ENCODE measurements at places on chromosomes 1 and 21.

- DNase-seq = no peak
Measured at GRCh38 chr1:218431476-218431875, 86.3 kb downstream of the TGFB2 start.

GRCh38 chr1:88799491-88799890 is 91.9 kb downstream of the GTF2B start:
- DNase-seq = no peak

DNA sequence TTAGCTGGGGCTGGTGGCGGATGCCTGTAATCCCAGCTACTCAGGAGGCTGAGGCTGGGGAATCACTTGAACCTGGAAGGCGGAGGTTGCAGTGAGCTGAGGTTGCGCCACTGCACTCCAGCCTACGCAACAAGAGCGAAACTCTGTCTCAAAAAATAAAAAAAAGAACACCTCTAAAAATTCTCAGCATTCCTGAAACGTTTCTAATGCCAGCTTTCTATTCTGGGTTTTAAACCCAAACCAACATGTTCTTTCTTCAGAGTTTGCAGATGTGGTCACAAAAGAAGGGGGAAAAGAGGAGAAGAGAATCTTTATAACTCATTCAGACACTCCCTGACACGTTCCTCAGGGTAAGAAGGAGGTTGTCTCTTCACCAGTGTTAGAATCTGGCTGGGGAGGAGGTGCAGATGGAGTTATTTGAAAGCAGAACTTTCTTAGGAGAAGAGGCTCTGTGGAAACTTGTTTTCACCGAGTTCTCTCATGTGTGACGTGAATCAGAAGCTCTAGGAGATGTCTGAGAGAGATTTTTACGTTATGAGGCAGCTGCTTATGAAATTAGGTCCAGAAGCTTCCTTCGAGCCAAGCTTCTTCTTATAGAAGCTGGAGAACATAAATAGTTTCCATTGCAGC is 17.8 kb upstream of the CNR2 start:
- DNase-seq = no peak

- no peak for DNase-seq
Measured at GRCh38 chr1:29455781-29456180, 219.5 kb downstream of the PTPRU start.

DNA sequence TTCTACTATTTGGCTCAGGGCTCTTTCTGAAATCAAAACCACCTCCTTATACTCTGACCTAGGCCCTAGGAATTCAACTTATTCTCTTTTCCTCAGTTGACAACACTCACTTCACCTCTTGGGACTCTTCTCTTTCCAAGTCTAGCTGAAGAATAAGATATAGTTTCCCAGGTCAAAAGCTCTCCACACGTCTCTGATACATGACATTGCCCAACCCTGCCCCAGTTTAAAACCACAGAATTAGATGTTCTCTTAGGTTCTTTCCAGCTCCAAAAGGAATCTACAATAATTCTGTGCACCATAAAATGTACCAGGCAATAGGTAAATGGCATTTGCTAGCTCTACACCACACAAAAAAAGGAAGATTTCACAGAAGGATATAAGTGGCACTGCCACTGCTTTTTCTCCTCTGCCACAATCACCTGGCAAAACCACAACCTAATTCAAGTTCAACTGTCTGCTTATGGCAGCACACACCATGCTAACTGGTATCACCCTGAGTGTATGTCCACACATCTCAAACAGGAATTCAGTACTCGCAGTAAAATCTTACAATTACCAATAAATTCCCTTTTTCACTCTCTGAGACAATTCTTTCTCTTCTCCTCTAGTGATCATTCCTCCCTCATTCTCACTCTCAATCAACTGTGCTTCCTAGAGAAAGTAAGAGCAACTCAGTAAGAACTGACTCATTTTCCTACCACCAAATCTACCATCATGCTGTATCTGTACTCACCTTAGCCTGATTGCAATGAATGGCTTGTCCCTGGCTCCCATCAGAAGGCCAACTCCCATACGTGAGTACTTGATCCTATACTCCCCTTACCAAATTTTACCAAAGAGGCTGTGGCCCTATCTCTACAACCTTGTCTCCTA is 27.3 kb downstream of the ZBTB8OS start:
- DNase-seq = no peak

DNA sequence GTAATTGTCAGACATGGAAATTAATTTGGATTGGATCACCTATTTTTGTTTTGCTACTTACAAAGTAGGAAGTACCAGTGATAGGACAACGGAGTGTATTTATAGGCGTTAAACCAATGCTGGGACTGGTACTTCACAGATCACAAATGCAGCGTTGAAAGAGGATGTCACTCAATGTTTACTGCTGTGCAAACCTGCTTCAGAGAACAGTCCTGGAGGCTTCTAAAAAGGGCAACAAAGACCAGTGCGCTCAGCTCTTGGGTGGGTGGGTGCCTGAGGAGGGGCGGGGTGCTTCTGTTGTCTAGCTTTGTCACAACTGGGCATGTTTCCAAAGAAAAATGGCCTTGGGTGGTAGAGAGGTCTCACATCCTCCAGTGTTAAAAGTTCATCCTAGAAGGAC is 2.1 kb downstream of the C1orf21 start:
- no peak for DNase-seq

GRCh38 chr1:117809764-117810163 is 119.7 kb downstream of the GDAP2 start:
- DNase-seq = no peak

- no peak for DNase-seq
Measured at GRCh38 chr21:37447288-37447936, 80.8 kb downstream of the DYRK1A start.
